IMR-90 (cell line): ENCODE measurements at places on chromosomes 7 and 10. TPM values are rescaled to one million over a fixed set of nuclear protein-coding genes. Genes with fewer than 3 reads are reported as not detected.

DNA sequence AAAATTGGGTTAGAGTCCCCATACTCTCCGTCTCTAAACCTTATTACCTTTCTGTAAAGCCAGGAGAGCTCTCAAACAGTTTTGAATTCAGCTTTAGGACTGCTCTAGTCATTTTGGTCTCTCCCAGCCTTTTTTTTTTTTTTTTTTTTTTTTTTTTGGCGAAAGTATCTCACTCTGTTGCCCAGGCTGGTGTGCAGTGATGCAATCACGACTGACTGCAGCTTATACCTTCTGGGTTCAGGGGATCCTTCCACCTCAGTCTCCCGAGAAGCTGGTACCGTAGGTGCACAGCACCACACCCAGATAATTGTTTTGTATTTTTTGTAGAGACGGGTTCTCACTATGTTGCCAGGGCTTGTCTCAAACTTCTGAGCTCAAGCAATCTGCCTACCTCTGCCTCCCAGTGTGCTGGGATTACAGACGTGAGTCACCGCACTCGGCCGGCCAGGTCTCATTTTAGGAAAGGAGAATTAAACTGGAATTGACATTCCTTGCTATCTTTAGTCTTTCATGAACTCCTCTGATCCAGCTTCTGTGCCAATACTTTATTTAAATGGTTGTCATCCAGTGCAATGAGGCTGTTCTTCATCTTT is 31.4 kb upstream of the RSU1 start:
- no peak overlapping the region for H3K4me3 ChIP-seq
- no peak overlapping the region for H3K27ac ChIP-seq
- DNase-seq: no peak
- no peaks in the 10 kb centered on the region for H3K36me3 ChIP-seq

The TPK1 gene
- total RNA-seq: 1.1 and 1.8 TPM in 2 replicates

- DNase-seq: no peak
- no peaks in the 10 kb centered on the region for H3K4me1 ChIP-seq
- H3K36me3 ChIP-seq: no peaks in the 10 kb centered on the region
- H3K4me3 ChIP-seq: no peak overlapping the region
- H3K27ac ChIP-seq: no peak overlapping the region
- H3K27me3 ChIP-seq: no peaks in the 10 kb centered on the region
Measured at GRCh38 chr7:21099432-21099831, 312.7 kb upstream of the SP8 start.

DNA sequence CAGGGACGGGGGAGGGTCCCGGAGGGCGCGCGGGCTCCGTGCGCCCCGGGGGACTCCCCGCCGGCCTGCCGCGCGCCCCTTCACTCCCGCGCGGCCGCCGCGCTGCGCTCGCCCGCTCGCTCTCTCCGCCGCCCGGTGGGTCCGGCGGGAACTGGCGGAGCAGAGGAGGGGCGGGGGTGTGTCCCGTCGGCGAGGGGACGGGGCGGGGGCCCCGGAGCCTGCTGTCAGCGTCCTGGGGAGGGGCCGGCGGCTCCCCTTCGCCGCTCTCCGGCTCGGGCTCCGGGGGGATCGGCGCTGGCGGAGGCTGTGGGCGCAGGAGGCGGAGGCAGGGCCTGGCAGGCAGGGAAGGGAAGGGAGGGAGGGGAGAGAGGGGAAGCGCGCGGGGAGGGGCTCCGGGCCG is at the start of gene SH3PXD2A:
Gene SH3PXD2A, minus strand, starts transcription at position 153 of the 400 bp plus-strand sequence. CDS start 310 bp downstream, outside the sequence.
- peak within 1 kb of the TSS; percentile 44; the same call in 1 of the 2 replicates for H3K27ac ChIP-seq
- peak within 1 kb of the TSS; percentile 92 for H3K4me3 ChIP-seq
- no peaks in the 10 kb centered on the region for H3K27me3 ChIP-seq
- no peaks in the 10 kb centered on the region for H3K36me3 ChIP-seq
- H3K4me1 ChIP-seq: peaks cover 29% of the 10 kb centered on the region
- no peak for DNase-seq

DNA sequence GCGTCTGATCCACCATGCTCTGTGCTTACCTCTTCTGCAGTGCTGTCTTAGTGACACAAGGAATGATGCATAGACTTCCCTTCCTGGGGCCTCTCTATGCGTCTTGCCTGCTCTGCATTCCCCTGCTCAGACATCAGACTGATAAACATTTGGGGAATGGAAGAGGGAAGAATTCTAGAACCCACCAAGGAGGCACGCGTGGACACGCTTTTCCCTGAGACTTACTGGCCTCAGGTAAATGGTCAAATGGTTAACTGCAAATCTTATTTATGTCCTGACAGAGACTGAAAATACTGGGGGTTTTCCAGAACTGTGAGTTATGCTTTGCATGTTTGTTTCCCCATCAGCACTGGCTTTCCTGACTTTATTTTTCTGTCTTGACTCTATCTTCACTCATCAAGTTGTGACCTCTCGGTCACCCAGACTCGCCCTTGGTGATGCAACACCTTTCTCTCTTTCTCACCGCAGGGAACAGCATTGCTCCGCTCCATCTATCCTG is 285.9 kb upstream of the FZD8 start:
- DNase-seq: no peak
- H3K4me3 ChIP-seq: no peak overlapping the region
- H3K4me1 ChIP-seq: no peaks in the 10 kb centered on the region

- H3K36me3 ChIP-seq: no peaks in the 10 kb centered on the region
- peaks cover 18% of the 10 kb centered on the region for H3K4me1 ChIP-seq
- H3K27ac ChIP-seq: no peak overlapping the region
- no peaks in the 10 kb centered on the region for H3K27me3 ChIP-seq
- DNase-seq: no peak
Measured at GRCh38 chr7:46290374-46291049, 369.4 kb upstream of the IGFBP3 start.

DNA sequence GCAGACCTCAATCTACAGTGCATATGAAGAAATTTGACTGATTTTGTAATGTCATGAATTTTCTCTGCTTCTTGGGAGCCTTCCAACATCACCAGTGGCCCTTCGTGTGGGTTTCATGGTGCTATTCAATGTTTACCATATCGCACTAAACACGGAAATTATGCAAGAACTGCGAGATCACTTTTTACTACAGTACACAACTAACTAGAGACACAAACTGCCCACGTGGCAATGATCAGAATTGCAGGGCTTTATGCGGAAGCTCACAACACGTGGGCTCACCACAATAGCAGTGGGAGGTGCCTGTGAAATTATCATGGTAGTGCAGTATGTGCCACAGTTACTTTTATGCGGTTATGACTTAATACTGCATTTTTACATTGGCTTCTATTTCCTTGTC is 449.7 kb upstream of the KLF6 start:
- no peak overlapping the region for H3K4me3 ChIP-seq
- peak; percentile 21 for DNase-seq
- H3K36me3 ChIP-seq: no peaks in the 10 kb centered on the region

GRCh38 chr7:84060760-84061261 is 133.8 kb downstream of the SEMA3A start:
- H3K27me3 ChIP-seq: no peaks in the 10 kb centered on the region
- DNase-seq: peak; percentile 55
- H3K36me3 ChIP-seq: no peaks in the 10 kb centered on the region; the same call in 1 of the 2 replicates

DNA sequence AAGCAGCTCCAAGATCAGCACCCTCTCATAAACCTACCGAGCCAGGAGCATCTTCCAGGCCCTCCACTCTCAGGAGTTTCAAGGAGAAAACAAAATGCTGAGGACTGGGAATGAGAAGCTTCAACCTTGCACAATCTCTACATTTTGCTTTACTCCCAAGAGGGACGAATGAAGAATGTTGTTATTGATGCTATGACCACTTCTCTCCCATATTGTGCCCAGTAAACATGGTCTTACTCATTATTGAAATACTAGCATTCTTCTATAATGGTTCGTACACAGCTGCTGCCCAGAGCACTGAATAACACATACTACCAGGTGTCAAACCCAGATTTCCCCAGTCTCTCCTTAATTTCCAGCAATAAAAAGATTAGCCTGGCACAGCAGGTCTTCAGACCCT is 63.4 kb upstream of the BET1 start:
- no peaks in the 10 kb centered on the region for H3K36me3 ChIP-seq
- no peaks in the 10 kb centered on the region for H3K27me3 ChIP-seq
- peaks cover 8% of the 10 kb centered on the region; the same call in 1 of the 2 replicates for H3K4me1 ChIP-seq
- no peak overlapping the region for H3K4me3 ChIP-seq
- H3K27ac ChIP-seq: no peak overlapping the region
- peak; percentile 18 for DNase-seq

The RAB19 gene
- not detected in 2 replicates for total RNA-seq

The MICALL2 gene
- 6.1 and 6.6 TPM in 2 replicates for total RNA-seq

The SPDYE11 gene
- not detected in 2 replicates for total RNA-seq

DNA sequence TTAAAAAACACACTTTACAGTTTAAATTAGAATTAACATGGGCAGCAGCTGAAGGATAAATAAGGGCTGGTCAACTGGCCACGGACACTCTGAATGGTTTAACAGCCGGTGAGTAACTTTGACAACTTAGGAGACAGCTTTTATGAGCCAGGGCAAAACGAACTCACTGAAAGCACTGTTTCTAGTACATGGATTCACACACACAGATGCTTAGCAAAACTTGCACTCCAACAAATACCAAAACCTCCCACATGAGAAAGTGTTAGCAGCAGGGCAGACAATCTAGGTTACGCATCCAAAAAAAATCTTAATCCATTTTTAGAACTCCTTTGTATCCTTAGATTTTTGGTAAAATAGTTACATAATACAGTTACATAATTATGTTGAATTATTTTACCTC is 486.4 kb downstream of the PHTF2 start:
- no peaks in the 10 kb centered on the region for H3K27me3 ChIP-seq
- H3K4me3 ChIP-seq: no peak overlapping the region
- no peaks in the 10 kb centered on the region for H3K36me3 ChIP-seq
- H3K4me1 ChIP-seq: no peaks in the 10 kb centered on the region
- H3K27ac ChIP-seq: no peak overlapping the region

- H3K27me3 ChIP-seq: peaks cover 6% of the 10 kb centered on the region
- DNase-seq: no peak
- H3K36me3 ChIP-seq: no peaks in the 10 kb centered on the region
- no peaks in the 10 kb centered on the region for H3K4me1 ChIP-seq
Measured at GRCh38 chr10:117249493-117250093, 8.7 kb downstream of the SLC18A2 start.

The LRRC18 gene
- not detected in 2 replicates for total RNA-seq

DNA sequence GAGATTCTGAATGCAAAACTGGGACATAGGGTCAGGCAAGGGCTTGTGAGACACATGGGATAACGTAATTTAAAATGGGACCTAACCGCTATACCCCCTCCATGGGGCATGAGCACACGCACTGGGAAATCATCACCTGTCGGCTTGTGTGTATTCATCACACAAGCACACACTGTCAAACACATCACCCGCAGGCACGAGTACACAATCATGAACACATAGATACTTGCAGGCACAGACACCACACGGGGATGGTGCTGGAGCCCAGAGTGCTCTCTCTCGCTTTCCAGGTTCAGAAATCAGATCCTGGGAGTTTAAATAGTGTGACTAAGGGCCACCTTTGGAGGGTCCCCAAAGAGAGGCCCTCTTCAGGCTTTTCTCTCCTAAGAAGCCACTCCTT is 19.6 kb upstream of the TLX1 start:
- H3K27me3 ChIP-seq: peaks cover 72% of the 10 kb centered on the region
- no peak overlapping the region for H3K4me3 ChIP-seq
- no peaks in the 10 kb centered on the region for H3K4me1 ChIP-seq
- no peak for DNase-seq
- no peaks in the 10 kb centered on the region for H3K36me3 ChIP-seq

- H3K27me3 ChIP-seq: no peaks in the 10 kb centered on the region
- peaks cover 14% of the 10 kb centered on the region for H3K36me3 ChIP-seq
- no peak overlapping the region for H3K27ac ChIP-seq
Measured at GRCh38 chr10:11465406-11465805, 146.0 kb downstream of the USP6NL start.

The OR2F1 gene
- not detected in 2 replicates for total RNA-seq

DNA sequence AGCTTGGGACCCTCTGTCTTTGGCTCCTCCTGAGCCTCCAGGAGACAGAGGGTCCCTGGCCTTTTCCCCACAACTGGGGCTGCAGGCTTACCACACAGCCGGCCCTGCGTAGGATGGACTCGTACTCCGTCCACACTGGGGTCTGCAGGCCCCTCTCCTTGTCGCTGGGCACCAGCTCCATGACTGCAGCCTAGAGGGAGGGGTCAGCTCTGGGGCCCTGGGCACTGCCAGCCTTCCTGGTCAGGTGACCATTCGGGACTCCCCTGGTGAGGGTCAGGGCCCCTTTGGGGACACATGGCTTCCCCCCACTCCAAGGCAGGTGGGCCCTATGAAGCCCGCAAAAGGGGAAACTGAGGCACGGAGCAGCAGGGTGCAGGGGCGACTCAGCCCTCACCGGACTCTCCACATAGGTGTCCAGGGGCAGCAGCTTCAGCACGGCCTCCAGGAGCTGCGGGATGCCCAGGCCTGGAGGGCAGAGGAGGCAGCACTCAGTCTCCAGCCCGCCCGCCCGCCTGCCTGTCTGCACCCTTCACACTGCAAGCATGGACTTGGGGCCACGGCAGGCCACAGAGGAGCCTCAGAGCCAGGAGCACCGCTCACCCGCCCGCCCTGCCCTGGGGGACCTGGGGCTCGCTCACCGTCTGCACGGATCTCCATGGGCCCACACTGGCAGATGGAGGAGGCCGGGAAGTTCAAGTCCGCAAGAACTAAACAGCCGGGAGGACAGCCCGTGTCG is 1.1 kb downstream of the FUOM start:
- peak overlapping the region; percentile 78 for H3K4me3 ChIP-seq
- no peak overlapping the region; the same call in 1 of the 2 replicates for H3K27ac ChIP-seq
- no peaks in the 10 kb centered on the region for H3K27me3 ChIP-seq
- DNase-seq: no peak
- peaks cover 8% of the 10 kb centered on the region for H3K36me3 ChIP-seq

DNA sequence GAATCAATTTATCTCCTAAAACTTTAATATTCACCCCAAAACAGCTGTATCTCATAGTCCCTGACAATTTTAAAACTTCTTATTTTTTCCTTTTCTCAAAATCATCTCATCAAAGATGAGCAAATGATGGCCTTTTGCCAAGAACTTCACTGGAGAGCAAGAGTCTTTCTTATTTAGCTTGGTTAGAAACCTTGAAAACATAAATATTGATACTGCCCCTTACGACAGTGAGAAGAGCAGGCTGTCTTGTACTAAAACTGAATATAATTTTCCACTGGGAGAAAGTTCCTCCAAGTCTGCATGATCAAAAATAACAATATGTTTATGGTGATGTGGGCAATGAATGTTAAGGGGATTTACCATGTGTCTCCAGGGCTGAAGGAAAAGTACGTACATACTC is 109.0 kb downstream of the COL28A1 start:
- no peak overlapping the region for H3K27ac ChIP-seq
- no peaks in the 10 kb centered on the region for H3K36me3 ChIP-seq
- 0 out of 2 replicates have a peak, but pooled peaks cover 1% of the 10 kb centered on the region for H3K4me1 ChIP-seq
- DNase-seq: no peak
- no peak overlapping the region for H3K4me3 ChIP-seq
- no peaks in the 10 kb centered on the region for H3K27me3 ChIP-seq

The C10orf62 gene
- total RNA-seq: not detected in 2 replicates

DNA sequence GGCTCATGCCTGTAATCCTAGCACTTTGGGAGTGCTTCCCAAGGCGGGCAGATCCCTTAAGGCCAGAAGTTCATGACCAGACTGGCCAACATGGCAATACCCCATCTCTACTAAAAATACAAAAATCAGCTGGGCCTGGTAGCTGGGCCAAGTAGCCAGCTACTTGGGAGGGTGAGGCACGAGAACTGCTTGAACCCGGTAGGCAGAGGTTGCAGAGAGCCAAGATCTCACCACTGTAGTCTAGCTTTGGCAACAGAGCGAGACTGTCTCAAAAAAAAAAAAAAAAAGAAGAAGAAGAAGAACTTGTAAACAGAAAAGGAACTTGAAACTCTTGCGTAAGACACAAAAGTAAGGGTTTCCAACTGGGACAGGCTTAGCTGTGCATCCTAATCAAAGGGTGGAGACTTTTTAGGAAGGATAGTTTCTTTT is 5.6 kb upstream of the IFIT2 start:
- no peak overlapping the region for H3K4me3 ChIP-seq
- DNase-seq: peak; percentile 79
- H3K36me3 ChIP-seq: no peaks in the 10 kb centered on the region
- H3K4me1 ChIP-seq: peaks cover 6% of the 10 kb centered on the region
- H3K27ac ChIP-seq: peak overlapping the region; percentile 87
